ENCODE measurements at places on chromosomes 6 and 20.

DNA sequence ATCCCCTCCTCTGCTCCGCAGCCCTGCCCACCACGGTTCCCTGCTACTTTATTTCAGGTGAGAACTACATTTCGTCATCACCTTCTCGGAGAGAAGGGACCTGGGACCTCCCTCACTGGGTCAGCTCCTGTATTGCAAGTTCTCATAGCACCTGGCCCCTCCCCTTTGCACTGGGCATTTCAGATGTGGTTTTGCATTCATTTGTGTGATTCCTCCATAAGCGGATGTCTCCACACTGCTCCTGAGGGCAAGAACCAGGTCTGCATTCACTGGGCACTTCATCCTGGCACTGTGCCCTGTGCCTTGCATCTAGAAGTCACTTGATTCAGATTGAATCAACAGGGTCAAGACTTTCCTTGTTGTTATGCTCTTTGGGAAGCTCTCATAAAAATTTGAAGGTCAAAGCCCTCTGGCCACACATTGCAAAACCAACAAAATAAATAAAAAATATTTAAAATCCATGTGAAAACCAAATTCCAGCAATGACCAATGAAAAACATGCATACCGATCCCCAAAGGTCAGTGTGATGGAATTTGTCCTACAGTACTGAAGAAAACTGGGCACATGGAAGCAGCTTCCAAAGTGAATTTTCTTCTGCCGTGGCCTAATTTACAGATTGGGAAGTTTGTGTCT, 89.1 kb upstream of the F13A1 start:
- DNase-seq = no peak

GRCh38 chr6:101000341-101000740, 119.2 kb upstream of the ASCC3 start:
- no peak for DNase-seq

DNA sequence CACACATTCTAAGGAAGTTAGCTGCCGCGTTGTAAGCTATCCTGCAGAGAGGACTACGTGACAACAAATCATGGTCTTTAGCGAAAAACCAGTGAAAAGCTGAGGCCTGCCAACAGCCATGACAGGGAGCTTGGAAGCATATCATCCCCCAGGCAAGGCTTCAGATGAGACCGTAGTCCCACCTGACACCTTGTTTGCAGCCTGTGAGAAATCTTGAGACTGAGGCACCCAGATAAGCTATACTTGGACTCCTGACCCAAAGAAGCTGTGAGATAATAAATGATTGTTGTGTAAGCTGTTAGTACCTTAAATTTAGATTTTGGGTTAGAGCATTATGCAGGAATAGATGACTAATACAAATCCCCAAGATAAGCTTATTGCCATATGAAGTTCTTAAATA, 45.4 kb upstream of the SENP6 start:
- peak; percentile 19 for DNase-seq

- no peak for DNase-seq
Observed at GRCh38 chr6:137883400-137884148, 16.5 kb downstream of the TNFAIP3 start.

- no peak for DNase-seq
Observed at GRCh38 chr20:40758790-40759189, 69.8 kb upstream of the MAFB start.

GRCh38 chr20:3843490-3843889, 3.1 kb upstream of the MAVS start:
- DNase-seq = peak; percentile 89

DNA sequence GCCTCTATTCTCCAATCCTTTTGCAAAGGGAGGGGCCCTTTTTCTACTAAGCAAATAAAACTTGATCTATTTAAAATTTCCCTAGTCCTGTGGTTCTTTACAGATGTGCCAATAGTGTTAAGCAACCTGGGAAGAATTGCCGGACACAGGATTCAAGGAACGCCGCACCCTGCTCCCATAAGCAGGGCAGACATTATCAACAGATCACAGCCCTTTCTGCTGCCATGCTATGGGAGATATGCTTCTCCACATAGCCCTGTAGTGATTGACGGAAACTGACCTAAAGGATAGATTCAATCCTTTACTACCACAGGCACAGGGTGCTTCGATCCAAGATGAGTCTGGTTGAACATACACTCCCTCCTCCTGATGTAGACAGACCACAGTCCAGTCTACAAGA, 118.4 kb upstream of the TRAF3IP2 start:
- no peak for DNase-seq

DNA sequence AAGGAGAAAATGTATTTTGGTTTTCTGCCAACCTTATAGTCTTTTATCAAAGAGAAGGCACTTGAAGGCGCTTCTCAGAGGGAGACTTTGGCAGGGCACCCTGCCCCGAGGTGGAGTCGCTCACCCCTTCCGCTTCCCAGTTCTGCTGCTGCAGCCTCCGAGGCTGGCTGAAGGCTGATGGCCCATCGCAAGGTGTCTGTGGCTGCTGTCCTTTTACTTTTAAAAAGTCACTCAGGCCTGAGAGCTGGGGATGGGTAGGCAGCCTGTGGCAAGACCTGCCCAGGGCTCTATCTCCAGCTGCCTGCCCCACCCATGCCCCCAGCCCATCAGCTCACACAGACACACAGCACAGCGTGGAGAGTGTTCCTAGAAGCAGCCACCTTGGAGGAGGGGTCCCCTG, 206.6 kb upstream of the CST7 start:
- no peak for DNase-seq

DNA sequence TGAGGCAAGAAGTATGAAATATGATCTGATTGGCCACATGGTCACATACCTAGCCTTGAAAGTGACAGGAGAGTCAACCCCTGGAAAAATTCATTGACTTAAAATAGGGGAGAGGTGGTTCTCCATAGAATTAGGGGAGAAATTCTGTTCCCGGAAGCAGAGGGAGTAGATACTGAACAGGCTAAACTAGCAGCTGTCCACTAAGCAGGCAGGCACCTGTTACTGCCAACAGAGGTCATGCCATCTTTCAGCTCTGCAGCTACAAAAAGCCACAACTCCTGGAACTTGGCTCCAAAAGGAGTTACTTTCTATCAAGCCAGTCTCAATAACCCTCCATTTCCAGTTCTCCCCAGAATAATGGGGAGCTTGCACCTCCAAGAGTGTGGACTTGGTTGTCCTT, 352.5 kb downstream of the MAFB start:
- DNase-seq = no peak

GRCh38 chr6:154731296-154732218, 1.7 kb upstream of the SCAF8 start:
- no peak for DNase-seq

- no peak for DNase-seq
Observed at GRCh38 chr20:59747671-59748515, 143.6 kb downstream of the PHACTR3 start.

- no peak for DNase-seq
Observed at GRCh38 chr20:46145713-46146112, 27.6 kb downstream of the CD40 start.

- DNase-seq = no peak
Observed at GRCh38 chr20:21117521-21117920, 8.4 kb upstream of the KIZ start.

DNA sequence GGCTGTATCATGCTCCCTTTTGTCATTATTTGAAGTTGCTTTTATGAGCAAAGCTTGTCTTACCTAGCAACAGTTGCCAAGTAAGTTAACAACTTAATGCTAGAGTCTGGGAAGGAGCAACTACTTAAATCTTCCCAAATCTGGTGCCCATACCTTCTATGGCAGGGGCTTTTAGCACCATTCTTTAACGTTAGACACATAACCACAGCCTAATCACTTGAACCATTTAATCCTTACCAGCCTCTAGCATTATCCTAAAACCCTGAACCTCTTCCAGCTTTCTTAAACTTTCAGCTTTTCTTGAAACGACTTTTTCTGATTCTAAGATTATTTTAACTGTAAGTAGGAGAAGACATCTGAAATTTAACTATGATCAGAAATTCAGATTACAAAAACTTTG, at the start of gene C6orf163:
TSS of gene C6orf163 (plus strand) at position 83 of the 400 bp plus-strand sequence. CDS start at position 370, 287 bp downstream.
- DNase-seq = no peak

- no peak for DNase-seq
Observed at GRCh38 chr20:57400231-57400701, 9.1 kb downstream of the RBM38 start.

DNA sequence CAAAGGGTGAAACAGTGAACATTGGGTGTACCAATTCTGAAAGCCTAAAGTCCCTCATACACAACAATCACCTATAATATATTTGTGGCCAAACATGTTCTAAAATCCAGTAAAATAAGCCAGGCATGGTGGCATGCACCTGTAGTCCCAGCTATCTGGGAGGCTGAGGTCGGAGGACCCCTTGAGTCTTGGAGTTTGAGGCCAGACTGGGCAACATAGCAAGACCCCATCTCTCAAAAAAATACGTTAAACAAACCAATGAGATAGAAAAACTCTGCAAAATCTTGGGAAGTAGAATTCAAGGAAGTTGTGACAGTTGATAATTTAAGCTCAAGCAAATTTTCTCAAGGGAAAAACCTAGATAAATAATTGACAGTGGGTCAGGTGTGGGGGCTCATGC, 92.6 kb downstream of the CAP2 start:
- DNase-seq = no peak

DNA sequence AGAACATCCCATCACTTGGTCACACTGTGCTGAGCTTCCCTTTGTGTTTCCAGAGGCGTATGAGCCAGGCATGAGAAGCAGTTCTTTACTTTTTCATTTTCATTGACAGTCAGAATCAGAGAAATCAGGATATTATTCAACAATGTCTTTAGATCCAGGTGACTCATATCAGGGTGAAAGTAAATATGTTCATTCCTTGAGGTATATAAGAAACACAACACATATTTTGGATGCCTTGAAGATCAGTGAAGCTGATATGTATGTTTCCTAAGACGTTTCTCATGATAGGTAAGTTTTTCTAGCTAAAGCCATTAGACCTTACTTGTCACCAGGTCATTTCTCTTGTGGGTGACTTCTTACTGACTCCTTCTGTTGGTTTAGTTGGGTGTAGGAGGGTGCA, 505.6 kb downstream of the CDH26 start:
- DNase-seq = no peak

- DNase-seq = no peak
Observed at GRCh38 chr6:128452713-128453112, 67.7 kb downstream of the PTPRK start.

- DNase-seq = no peak
Observed at GRCh38 chr6:85435851-85436250, 14.0 kb upstream of the NT5E start.

DNA sequence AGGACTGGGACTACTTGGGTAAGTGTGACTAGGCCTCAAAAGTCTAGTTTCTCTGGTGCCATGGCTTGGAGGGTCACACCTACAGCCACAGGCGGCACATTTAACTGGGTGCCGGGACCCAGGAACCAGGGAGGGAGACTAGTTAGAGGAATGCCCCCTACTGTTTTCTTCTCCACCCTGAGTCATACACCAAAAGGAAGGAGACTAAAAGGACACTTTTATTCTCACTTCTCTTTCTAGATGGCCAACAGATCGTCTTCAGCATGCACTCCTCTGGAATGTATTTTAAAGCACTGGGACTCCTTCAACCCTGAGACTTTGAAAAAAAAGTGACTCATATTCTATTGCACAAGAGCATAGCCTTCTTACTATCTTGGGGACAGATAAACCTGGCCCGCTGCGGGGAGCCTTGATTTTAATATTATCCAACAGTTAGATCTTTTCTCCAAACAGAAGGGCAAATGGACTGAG, 33.4 kb downstream of the PLN start:
- DNase-seq = peak; percentile 17

DNA sequence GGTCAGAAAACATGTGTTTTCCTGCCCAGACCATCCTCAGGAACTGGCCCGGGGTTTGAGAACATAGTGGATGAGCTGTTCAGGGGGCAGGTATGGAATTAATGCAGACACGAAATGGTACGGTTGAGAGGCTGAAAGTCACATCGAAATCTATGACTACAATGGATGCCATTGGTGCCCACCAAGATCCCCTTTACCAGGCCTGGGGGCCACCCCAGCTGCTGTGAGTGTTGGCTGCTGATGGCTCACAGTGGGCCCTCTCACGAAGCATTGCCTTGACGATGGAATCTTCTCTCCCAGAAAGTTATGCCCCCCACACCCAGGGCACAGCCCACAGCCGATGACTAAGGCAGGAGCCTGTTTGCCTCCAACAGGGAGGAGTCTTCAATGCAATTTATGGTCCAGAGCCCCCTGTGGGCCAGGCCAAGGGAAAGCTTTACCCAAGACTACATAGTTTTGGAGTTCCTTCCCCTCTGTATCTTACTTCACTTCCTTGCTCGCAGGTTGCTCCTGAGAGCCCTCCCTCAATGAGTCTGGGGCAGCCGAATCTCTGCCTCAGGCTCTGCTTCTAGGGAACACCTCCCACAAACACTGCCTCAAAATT, 92.6 kb downstream of the BFSP1 start:
- DNase-seq = no peak

DNA sequence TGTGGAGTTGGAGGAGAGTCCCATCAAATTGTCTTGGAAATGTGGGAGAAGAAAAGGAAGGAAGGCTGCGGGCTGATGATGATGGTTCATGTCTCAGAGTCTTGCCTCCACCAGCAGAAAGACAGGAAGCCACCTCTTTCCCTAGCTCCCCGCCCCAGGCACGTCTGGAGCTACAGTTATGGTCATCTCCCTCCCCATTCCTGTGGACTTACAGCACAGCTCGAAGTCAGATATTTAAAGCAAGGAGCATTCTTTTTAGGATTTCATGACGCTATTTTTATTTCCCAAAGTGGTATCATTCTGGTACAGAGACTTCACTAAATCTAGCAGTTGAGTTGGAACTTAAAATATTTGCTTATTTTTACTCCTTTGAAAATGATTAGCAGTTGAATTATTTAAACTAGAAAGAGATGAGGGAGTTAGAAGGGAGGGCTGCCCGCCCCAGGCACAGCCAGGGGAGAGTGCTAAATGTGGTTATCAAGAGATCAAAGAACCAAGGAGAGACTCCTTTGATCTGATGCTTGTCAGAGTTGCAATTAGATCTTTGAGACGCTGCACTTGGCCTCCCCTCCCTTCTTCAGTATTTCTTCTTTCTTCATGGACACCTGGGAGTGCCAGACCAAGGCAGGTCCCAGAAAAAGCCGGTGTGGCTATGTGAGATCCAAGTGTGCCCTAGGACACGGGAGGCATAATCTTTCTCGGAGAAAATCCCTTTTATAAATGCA, 199.9 kb upstream of the SOX4 start:
- DNase-seq = no peak

DNA sequence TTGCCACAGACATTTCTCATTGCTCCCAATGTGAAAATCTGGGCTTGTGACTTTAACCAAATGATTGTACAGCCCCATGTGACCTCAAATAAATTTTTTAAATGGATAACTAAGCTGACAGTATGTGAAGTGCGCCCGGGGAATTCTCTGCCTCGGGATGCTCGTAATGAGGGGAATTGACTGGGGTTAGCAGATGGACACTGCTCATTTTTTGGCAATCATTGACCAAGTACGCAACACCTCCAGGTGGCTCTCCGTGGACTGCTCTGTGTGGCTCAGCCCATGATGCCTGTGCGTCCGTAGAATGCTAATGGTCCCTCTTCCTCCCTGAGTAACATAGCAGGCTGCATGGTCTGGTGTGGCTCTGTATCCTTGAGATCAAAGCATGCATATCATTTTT, 42.4 kb downstream of the FARS2 start:
- no peak for DNase-seq

GRCh38 chr6:90251295-90251992, 45.2 kb downstream of the BACH2 start:
- no peak for DNase-seq

Measured in K562 (cell line).